Aorta (tissue), 5 donors: ENCODE measurements at places on chromosomes 3 and 15. TPM values are rescaled to one million over a fixed set of nuclear protein-coding genes. Genes with fewer than 3 reads are reported as not detected.

Gene PIGZ
- 2.7 TPM for total RNA-seq

Gene CHST14
- total RNA-seq = 14.0 TPM

Gene ARF4
- 148 TPM for total RNA-seq

Gene KY
- 1.2 TPM for total RNA-seq

Gene ATP2B2
- total RNA-seq = 0.30 TPM

Gene PLSCR4
- 69.7 TPM for total RNA-seq

Gene NRROS
- 17.3 TPM for total RNA-seq

Gene OR5K4
- not detected for total RNA-seq

Gene ADAMTSL3
- total RNA-seq = 74.5 TPM

Gene WDR93
- total RNA-seq = not detected
